ENCODE measurements at places on chromosomes 5 and 9.

DNA sequence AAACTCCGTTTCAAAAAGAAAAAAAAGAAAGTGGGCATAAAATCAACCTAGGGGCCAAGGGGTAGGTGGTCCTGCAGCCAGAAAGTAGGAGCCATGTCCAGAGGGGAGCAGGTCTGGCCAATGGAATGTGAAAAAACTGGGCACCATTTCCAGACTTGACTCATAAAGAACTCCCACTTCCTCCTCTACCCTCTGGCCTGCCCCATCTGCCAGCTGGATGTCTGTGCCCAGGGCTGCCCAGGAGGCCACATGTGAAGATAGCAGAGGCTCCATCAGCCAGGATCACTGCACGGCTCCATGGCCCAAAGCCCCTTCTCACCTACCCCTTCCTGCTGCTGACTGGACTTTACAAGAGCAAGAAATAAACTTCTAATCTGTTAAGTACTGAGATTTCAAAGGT is 42.1 kb upstream of the EEIG1 start:
- no peak for DNase-seq

DNA sequence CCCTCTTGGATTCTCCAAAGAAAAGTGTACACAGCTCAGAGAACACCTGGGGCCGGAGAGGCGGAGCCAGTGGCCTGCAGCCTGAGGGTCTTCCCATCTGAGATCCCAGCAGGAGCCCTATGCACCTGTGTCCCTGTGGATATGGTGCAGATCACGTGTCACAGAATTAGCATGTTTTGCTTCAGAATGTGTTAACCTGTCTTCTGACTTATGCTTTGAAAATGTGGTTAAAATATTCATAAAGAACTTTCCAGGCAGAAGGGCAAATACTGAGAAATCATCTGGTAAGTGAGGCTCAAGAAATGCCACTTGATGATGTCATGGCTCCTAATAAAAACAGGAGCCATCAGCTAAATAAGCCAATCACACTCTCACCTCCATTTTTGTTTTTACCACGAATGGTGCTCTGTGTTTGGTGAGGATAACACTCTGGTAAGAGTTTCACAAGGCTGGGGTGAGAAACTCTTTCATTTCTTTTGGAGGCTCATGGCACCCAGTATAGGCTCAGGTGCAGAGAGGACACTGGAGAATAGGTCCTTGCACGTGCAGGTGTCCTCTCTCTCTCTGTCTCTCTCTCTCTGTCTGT is 279.8 kb downstream of the FSTL4 start:
- DNase-seq: no peak

GRCh38 chr5:138461343-138462125 is 3.7 kb upstream of the EGR1 start:
- no peak for DNase-seq

DNA sequence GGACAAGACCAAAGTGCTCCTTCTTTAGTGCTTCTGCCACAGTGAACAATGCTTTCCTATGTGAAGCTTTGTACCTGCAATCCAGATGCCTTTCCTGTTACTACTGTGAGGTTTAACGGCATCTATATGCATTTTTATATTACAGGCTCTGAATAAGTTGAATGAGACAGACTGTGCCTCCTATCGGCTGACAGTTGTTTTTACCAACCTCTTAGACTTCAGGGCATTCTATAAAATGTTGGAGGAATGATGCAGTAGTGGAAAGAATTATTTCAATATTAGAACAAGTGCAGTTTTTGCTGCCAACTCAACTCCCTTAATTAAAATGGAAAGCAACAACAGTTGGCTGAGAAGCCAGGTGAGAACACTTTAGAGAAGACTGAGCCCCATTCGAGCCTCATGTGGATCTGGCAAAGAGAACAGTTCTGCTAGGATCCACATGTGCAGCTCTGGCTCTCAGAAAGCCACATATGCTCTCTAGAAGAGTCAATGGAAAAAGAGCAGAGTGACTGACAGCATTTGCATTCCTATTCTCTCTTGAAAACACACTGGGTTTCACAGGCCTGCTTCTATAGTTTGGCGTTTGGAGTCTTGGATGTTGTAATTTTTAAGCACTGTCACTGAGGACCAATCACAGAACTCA is 147.5 kb downstream of the LURAP1L start:
- DNase-seq: no peak

DNA sequence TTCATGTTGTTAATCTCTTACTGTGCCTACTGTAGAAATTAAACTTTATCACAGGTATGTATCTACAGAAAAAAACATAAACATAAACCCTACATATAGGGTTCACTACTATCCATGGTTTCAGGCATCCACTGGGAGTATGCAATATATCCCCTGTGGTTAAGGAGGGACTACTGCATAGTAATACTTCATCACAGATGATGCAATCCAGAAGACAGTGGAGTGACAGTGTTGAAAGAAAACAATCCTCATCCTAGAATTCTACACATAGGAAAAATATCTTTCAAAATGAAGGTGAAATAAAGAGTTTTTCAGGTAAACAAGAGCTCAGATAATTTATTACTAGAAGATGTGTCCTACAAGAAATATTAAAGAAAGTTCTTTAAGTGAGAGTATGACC is 105.9 kb downstream of the HOMER1 start:
- no peak for DNase-seq

DNA sequence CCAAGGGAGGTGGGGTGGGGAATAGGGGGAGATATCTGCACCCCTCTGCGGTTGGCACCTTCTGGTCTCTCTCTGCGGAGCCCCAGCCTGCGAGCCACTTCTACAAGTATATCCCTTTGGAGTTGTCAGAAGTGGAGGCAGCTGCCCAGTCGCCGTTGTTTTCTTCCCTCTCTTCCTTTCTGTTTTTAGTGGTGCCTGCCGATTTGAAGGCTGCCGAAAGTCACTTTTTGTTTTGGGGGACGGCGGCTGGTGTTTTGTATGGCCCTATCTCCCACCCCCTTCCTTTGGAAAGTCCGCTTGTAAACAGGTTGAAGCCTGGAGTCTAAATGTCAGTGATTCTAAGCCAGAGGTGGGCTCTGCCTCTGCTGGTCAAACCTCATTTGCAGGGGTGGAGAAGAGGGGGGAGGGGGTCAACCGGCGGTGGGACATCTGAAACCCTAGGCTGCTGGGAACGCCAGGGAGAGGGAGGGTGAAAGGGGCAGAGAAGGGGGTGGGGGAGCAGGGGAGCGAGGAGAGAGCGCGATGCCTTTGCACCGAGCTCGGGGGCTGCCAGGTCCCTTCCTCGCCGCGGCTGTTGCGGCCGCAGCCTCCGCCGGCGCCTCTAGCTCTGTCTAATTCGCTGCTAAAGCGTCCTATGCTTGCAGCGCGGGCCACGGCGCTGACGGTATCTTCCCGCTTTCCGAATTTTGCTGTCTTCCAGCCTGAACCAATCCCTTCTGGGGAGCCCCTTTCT is at the start of gene FGF10:
Gene FGF10 (minus strand): TSS at position 331 of the 733 bp plus-strand sequence. CDS start 738 bp downstream, outside the sequence.
- no peak for DNase-seq

GRCh38 chr5:159850160-159850559 is 66.1 kb upstream of the ADRA1B start:
- no peak for DNase-seq

GRCh38 chr5:81834021-81834660 is 83.2 kb upstream of the SSBP2 start:
- no peak for DNase-seq

DNA sequence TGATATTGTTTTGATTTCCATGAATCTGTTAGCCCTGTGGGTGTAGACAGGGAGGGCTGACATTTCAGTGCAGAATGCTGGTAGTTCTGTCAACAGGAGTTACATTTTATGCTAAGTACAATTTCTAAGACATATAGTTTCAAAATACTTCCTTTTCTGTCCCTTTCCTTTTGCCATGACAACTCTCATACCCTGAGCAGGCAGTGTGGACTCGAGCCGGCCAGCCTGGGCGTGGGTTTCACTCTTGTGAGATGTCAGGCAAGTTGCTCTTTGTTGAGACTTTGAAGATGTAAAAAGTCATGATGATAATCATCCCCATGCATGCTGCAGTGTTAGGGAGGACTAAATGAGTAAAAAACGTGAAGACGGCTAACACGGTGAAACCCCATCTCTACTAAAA is 197.9 kb downstream of the CFAP90 start:
- DNase-seq: no peak

DNA sequence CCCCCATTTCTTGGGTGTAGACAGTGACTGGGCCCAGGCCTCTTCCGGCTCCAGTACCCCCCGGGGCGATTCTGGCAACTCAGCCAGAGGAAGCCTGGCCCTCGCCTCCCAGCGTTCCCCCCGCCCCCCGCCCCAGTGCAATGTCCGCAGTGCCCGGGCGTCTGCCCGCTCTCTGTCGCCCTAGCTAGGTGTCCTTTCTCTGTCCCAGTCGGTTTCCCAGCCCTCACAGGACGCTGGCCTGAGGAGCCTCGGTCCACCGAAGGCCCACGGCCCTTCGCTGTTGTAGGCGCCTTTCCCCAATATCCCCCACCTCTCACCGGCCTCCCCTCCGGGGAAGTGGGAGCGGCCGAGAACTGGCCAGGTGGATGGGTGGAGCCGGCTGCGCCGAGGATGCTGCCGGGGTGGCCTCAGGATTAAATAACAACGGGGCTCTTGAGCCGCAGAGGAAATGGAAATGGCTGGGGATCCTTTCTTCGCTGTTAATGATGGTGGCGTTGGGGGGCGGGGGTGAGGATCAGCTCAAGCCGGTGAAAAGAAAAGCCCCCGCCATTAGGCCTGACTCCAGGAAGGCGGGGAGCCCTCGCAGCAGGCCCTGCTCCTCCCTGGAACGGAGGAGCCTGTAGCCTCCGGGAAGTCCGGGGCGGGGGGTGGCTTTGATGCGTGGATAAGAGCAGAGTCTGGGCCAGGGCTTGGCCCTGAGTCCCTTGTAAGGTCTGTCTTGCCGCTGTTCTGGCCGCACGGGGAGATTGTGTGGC is 1.1 kb upstream of the SPRY4 start:
- peak; percentile 56 for DNase-seq

GRCh38 chr5:140338336-140338735 is 8.1 kb downstream of the HBEGF start:
- no peak for DNase-seq

DNA sequence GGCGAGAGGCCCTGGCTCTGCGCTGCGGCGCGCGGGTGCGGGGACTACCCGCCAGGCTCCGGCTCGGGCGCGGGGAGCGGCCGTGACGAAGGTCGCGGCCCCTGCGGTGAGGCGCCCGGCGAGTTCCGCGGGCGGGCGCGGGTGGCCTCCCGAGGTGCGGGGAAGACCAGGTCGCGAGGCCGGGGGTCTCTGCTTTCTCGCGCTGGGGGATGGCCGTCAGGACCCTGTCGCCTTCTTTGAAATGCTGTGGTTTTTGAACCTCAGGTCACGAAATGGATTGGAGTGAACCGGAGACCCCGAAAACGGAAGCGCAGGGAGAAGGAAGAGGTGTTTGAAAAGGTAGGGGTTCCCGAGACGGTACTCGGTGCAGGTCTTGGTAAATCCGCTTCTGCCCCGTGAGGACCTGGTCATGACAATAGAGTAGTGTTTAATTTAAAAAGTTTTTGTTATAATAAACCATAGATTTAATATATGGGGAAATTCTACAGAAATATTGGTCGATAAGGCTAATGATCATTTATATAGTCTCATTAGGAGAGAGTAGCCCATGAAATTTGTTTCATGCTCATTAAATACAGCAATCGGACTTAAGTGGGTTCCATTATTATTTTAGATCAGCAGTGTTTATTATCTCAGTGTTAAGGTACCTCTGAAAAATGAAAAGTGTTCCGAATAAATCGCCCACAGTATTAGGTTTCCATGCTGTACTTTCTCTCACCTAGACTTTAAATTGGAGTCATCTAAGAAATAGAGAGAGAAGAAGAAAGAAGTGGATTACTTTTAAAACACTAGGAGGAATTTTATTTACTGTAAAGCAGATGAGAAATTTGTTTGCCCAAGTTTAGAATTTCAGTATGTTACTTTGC is 279.0 kb downstream of the AOPEP start:
- peak; percentile 43 for DNase-seq

GRCh38 chr5:372556-372995 is 51.1 kb downstream of the AHRR start:
- no peak for DNase-seq

GRCh38 chr5:6302684-6303083 is 75.7 kb downstream of the MED10 start:
- no peak for DNase-seq

DNA sequence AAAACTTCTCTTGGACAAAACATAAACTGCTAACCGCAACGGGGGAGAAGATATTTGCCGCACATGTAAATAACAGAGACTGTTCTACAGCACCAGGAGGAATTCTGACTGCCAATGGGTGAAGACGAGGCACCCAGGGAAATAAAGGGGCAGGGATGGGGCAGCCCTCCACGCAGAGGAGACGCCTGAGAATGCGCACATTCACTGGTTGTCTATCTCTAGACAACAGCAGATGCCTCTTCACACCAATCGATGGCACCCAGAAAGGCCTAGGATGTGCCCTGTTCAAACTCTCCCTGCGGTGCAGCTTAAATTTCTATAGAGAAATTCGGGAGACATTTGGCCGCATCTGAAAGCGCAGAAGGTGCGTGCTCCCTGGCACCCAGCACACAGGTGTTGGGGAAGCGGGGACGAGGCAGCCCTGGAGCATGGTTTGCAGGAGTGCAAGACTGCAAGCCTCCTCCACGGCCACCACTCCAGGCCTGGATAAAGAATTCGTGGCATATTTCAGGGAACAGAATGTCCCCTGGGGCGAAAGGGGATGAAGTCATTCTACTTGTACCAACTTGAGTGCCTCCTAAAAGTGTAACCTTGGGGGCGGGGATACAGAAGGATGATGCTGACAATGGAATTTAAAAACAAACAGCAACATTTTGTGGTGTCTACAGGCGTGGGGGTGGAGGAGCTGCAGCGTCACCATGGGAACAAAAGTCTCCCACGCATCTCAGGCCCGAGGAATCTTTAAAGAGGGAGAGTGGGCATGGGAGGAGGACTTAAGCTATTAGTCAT is 6.3 kb upstream of the IRX2 start:
- no peak for DNase-seq

GRCh38 chr9:91354881-91355280 is 6.8 kb downstream of the AUH start:
- no peak for DNase-seq

- DNase-seq: no peak
Observed at GRCh38 chr5:131979816-131980215, 31.6 kb downstream of the ACSL6 start.

DNA sequence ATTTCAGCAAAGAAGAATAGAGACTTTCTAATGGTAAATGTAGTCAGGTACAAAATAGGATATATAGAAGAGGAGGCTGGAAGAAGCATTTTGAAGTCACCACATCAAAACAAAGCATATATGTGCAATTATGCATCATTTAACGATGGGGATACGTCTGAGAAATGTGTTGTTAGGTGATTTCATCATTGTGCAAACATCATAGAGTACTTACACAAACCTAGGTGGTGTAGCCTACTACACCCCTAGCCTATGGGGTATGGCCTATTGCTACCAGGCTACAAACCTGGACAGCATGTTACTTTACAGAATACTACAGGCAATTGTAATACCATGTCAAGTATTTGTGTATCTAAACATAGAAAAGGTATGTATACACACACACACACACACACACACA is 28.4 kb downstream of the ELP1 start:
- DNase-seq: no peak

Measured in NCI-H510A treated with DMSO at 0.1 percent for 48 hours (cell line).